H9 (cell line): ENCODE measurements at places on chromosomes 1 and 21. TPM values are rescaled to one million over a fixed set of nuclear protein-coding genes. Genes with fewer than 3 reads are reported as not detected.

SIM2 gene
- total RNA-seq: not detected in 2 replicates

ANKRD35 gene
- total RNA-seq: 0.18 and 0.28 TPM in 2 replicates

NBPF10 gene
- total RNA-seq: 0.35 and 0.50 TPM in 2 replicates

BRDT gene
- total RNA-seq: 0.15 TPM in 2 replicates

KRTAP23-1 gene
- total RNA-seq: not detected in 2 replicates

SEC16B gene
- 0.70 and 0.83 TPM in 2 replicates for total RNA-seq

EXTL1 gene
- total RNA-seq: 1.0 and 1.1 TPM in 2 replicates

C1orf56 gene
- 3.6 and 4.8 TPM in 2 replicates for total RNA-seq

LGR6 gene
- 0.66 and 1.0 TPM in 2 replicates for total RNA-seq

ANXA9 gene
- total RNA-seq: 0.81 and 0.92 TPM in 2 replicates

- H3K36me3 ChIP-seq: no peaks in the 10 kb centered on the region
- no peaks in the 10 kb centered on the region for H3K27me3 ChIP-seq
- DNase-seq: peak; percentile 59
- no peaks in the 10 kb centered on the region for H3K4me1 ChIP-seq
- H3K27ac ChIP-seq: no peak overlapping the region
These were observed 2.8 kb upstream of the EYA3 start for GRCh38 chr1:28091043-28091781.

DNA sequence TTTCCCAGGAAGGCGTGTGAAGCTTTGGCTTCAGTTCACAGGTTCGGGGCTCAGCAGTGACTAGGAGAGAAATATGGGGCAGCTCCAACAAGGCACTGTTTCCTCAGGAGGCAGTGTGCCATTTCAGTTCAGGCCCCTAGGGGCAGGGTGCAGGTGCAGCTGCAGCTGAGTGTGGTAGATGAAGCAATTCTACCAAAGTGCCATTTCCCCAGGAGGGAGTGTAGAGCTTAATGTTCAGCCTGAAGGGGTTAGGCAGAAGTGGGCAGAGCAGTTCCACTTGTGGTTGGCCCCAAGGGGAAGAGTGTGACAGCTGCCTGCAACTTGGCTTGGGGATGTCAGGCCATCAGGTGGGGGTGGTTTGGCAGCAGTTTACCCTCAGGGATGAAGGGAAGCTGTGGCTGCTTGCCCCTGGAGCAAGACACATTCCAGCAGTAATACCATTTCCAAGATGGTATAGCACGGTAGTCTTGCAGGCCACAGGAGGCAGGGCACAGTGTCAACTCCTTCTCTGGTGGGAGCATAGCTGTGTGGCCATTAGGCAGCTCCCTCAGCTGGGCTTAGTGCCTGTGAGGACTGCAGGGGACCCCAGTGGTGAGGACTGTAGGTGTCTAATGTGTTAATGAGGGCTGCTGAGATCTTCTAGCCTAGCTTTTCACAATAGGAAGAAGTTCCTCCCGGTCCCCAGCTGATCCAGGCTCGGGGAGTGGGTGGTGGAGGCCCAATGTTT lies 34.7 kb downstream of the RGSL1 start:
- no peaks in the 10 kb centered on the region for H3K4me1 ChIP-seq
- no peak overlapping the region for H3K27ac ChIP-seq
- H3K27me3 ChIP-seq: no peaks in the 10 kb centered on the region
- H3K4me3 ChIP-seq: no peak overlapping the region
- DNase-seq: peak; percentile 62

DNA sequence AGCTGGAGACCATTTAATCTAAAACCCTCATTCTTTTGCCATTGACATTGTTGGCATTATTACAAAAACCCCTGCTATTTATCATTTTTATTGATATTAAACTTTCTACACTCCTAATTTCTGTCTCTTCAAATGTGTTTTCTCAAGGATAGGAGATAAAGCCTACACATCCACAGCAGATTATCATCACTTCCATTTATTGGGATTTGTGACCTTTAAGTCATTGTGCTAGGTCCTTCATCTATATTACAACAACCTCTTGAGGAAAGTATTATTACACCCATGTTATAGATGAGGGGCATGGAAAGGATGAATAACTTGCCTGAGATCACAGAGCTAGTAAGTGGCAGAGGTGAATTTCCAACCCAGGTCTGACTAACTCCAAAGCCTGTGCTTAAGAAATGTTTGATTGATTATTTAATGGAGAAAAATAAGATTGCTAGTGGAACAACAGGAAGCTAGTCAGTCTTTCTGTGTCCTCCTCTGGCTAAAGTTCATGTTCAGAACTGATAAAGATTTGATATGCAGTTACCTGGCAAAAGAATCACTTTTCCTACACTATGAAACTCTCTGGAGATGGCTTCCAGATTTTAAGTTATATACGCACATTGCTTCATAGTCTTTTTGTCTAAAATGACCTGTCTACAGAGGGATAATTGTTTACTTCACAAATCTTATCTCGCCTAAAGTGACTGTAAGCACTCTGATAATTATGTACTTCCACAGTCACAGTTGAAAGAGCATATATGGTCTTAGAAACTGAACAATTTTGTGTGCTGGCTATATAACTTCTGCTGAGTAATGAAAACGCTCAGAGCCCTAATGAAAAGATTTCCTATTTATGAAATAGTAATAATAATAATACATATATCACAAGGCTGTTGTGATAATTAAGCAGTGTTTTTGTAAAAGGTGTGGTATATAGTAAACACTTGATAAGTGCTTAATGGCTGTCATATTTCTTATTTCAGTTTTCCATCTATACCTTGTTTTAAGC lies 15.0 kb downstream of the FMO5 start:
- H3K4me3 ChIP-seq: no peak overlapping the region
- DNase-seq: no peak
- H3K27ac ChIP-seq: no peak overlapping the region
- H3K4me1 ChIP-seq: no peaks in the 10 kb centered on the region
- H3K36me3 ChIP-seq: no peaks in the 10 kb centered on the region; the same call in 2 of the 3 replicates

- no peak overlapping the region for H3K4me3 ChIP-seq
- no peak for DNase-seq
- no peaks in the 10 kb centered on the region for H3K4me1 ChIP-seq
- H3K27me3 ChIP-seq: no peaks in the 10 kb centered on the region
These were observed 19.4 kb downstream of the PRPF38A start for GRCh38 chr1:52423771-52424170.

GRCh38 chr1:187938092-187938491 lies 1109.3 kb downstream of the PLA2G4A start:
- H3K27me3 ChIP-seq: no peaks in the 10 kb centered on the region
- H3K36me3 ChIP-seq: no peaks in the 10 kb centered on the region
- no peak overlapping the region for H3K27ac ChIP-seq

DNA sequence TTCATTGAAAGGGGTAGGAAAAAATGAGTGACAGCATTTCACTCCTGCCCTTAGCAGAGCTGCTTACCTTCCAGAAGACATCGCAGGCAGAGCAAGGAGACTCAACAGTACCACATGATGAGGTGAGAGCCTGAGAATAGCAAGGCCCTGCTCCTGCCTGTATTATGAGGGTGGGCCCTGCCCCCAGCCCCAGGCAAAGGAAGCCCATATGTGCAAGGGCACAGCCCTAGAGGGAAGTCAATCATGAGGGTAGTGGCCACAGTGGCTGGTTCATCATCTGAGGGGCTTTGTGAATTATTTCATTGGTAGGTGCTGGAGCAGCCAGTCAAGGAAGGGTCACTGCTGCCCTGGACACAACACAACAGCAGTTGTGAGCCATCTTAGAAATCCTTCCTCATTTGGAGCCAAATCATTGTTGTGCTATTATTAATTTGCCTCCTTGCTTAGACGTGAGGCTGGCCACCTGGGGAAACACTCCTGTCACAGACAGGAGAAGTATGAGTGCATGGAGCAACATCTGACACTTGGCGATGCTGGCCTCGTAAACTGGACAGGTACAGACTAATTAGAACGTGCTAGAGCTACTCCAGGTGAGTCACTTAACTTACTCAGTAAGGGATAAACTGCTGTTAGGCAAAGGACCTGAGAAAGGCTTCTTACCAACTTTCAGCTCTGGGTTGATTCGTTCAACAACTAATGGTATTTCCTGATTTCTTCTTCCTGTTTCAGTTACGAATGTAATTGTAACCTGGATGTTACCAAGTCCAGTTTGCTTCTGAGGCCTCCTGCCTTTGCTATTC lies 22.7 kb upstream of the ACBD6 start:
- no peaks in the 10 kb centered on the region for H3K36me3 ChIP-seq
- no peaks in the 10 kb centered on the region for H3K27me3 ChIP-seq
- H3K27ac ChIP-seq: no peak overlapping the region

- H3K4me3 ChIP-seq: no peak overlapping the region
- no peak overlapping the region for H3K27ac ChIP-seq
- H3K27me3 ChIP-seq: no peaks in the 10 kb centered on the region; the same call in 1 of the 2 replicates
- H3K36me3 ChIP-seq: no peaks in the 10 kb centered on the region; the same call in 2 of the 3 replicates
These were observed 3.9 kb upstream of the SFN start for GRCh38 chr1:26858891-26859640.

- H3K36me3 ChIP-seq: no peaks in the 10 kb centered on the region
- no peaks in the 10 kb centered on the region for H3K27me3 ChIP-seq
- DNase-seq: no peak
- H3K27ac ChIP-seq: no peak overlapping the region
These were observed 55.0 kb upstream of the RGS5 start for GRCh38 chr1:163257763-163258162.

DNA sequence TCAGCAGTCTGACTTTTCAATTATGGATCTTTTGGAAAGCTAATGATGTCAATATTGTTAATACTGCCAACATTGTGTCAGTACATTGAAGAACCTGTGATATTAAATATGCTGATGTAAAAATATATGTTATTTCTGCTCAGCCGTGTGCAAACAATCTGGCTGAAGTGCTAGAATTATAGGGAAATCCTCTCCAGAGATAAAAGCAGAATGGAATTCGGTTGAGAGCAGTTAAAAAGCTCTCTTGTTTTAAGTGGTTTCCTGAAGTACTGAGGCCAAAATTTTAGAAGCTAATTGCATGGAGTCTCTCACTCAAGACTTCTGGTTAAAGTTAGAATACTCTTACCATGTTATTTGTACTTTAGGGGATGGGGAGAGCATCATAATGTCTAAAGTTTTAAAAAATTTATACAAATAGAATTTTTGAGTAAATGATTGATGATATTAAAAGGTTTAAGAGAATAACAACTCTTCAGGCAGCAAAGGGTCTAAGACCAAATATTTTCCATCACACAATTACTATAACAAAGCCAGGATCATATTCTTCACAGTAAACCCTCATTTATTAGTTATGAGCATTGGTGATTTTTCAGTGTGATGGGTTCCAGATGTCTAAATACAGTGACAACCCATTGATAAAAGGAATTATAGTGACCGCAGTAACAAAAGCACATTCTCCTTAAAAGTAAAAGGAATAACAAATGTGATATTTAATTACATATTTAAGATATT lies 834.2 kb upstream of the CXADR start:
- no peak overlapping the region for H3K4me3 ChIP-seq
- no peaks in the 10 kb centered on the region for H3K27me3 ChIP-seq
- DNase-seq: no peak
- no peaks in the 10 kb centered on the region for H3K4me1 ChIP-seq
- H3K27ac ChIP-seq: no peak overlapping the region

DNA sequence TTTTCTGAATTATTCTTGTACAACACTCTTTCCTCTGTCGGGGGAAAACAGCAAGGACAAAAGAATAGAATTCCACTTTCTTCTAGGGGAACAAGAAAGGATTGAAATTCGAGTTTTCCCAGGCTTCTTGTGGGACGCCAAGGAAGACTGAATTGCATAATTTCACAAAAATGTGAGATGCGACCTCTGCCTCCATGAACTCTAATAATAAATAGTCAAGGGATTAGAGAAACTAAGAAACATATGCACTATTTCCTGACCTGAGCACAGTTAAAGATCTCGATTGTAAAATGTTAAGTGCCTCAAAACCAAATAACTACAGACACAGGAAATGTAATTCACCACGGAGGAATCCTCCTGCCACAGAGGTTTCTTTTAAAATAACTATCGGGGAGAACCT lies 117.3 kb upstream of the MARK1 start:
- H3K4me1 ChIP-seq: peaks cover 7% of the 10 kb centered on the region; the same call in 1 of the 2 replicates
- H3K4me3 ChIP-seq: no peak overlapping the region
- no peak overlapping the region for H3K27ac ChIP-seq
- H3K36me3 ChIP-seq: no peaks in the 10 kb centered on the region; the same call in 1 of the 2 replicates
- no peak for DNase-seq

GRCh38 chr1:67834246-67834877 lies 1.1 kb upstream of the GNG12 start:
- H3K36me3 ChIP-seq: no peaks in the 10 kb centered on the region
- DNase-seq: no peak
- H3K27me3 ChIP-seq: peaks cover 4% of the 10 kb centered on the region
- H3K4me1 ChIP-seq: peaks cover 2% of the 10 kb centered on the region; the same call in 1 of the 2 replicates
- H3K4me3 ChIP-seq: peak overlapping the region; percentile 97

DNA sequence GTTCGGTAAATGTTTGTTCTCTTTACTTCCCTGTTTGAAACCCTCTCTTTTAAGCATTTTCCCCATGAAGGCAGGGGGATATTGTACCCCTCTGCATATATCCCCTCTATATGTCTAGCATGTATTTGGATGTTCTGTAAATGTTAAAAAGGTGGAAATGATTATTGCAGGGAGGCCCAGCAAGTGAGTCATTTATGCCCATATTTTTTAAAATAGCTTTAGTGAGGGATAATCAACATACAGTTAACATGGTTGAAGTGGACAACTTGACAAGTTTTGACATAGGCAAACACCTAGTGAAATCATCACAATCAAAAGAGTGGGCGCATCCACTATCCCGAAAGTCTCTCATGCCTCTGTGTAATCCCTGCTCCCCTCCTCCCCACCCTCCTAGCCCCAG lies 20.8 kb upstream of the RGS16 start:
- no peak for DNase-seq
- H3K27me3 ChIP-seq: no peaks in the 10 kb centered on the region
- H3K27ac ChIP-seq: no peak overlapping the region
- H3K4me1 ChIP-seq: peaks cover 2% of the 10 kb centered on the region
- no peaks in the 10 kb centered on the region for H3K36me3 ChIP-seq
- no peak overlapping the region for H3K4me3 ChIP-seq

GRCh38 chr1:6590046-6590445 lies 10.3 kb downstream of the ZBTB48 start:
- H3K4me3 ChIP-seq: no peak overlapping the region
- no peak overlapping the region for H3K27ac ChIP-seq
- peaks cover 52% of the 10 kb centered on the region for H3K36me3 ChIP-seq
- no peak for DNase-seq
- no peaks in the 10 kb centered on the region for H3K27me3 ChIP-seq

DNA sequence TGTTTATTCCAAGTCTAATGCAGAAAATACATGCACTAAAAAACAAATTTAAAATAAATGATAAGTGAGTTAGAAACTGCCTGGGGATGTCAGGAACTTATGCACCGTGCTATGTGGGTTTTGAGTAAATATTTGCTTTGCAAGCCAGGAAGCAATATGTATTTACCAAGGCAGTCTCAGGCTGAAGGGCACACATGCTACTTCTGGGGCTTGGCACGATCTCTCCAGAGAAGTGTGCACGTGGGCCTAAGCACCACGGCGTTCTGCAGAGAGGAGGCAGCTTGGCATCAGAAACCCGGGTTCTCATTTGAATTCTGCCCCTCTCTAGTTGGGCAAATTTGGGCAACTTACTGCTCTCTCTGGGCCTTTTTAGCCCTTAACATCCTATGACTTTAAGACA lies 72.6 kb upstream of the ROR1 start:
- peaks cover 3% of the 10 kb centered on the region; the same call in 1 of the 2 replicates for H3K4me1 ChIP-seq
- no peak overlapping the region for H3K4me3 ChIP-seq
- H3K27ac ChIP-seq: no peak overlapping the region
- H3K27me3 ChIP-seq: no peaks in the 10 kb centered on the region
- H3K36me3 ChIP-seq: no peaks in the 10 kb centered on the region

GRCh38 chr1:208135354-208135753 lies 108.8 kb downstream of the PLXNA2 start:
- no peaks in the 10 kb centered on the region for H3K36me3 ChIP-seq
- DNase-seq: no peak
- H3K27me3 ChIP-seq: no peaks in the 10 kb centered on the region; the same call in 1 of the 2 replicates
- H3K4me1 ChIP-seq: peaks cover 7% of the 10 kb centered on the region
- H3K27ac ChIP-seq: no peak overlapping the region
- no peak overlapping the region for H3K4me3 ChIP-seq

GRCh38 chr1:195851804-195852203 lies 756.4 kb downstream of the KCNT2 start:
- H3K4me1 ChIP-seq: peaks cover 4% of the 10 kb centered on the region; the same call in 1 of the 2 replicates
- no peak for DNase-seq
- no peaks in the 10 kb centered on the region for H3K27me3 ChIP-seq
